ENCODE measurements at places on chromosomes 1 and 21.

DNA sequence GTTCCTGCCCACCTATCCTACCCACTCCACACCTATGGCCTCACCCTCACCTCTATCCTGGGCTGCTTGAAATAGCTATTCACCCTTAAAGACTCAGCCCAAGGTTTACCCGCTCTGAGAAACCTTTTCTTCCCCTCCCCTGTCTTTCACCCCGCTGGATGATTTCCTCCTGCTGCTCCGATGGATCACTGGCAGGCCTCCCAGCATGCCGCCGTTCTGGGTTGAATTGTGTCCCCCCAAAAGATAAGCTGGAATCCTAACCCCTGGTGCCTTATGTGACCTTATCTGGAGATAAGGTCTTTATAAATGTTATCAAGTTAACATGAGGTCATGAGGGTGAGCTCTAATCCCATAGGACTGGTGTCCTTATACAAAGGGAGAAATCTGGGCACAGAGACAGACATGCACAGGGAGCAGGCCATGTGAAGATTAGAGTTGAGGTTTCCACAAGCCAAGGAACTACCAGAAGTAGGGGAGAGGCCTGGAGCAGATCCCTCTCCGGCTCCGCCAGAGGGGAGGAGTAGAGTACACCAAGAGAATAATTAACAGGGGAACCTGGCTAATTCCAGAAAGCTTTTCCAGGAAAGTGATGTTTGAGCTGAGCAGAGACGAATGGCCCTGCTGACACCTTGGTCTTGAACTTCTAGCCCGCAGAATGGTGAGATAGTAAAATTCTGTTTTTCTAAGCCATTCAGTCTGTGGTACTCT, 110.0 kb upstream of the SERBP1 start:
- no peak for DNase-seq

DNA sequence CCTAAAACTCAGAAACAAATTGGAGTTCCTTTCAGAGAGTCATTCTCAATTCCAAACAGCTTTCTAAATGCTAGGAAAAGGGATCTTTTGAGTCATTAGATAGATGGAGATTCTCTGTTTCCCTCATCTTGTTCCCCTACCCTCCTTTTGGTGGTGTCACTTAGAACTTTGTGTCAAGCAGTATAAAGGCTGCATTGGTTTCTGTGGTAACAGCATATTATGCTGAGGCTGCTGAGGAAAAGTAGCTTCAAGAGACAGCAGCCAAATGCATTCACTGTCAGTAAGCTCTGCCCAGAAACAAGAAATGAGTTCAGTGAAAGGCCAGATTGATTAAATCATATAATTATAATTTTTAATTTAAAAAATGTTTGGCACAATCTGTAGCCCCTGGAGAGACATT, 144.1 kb downstream of the LRRC40 start:
- no peak for DNase-seq

DNA sequence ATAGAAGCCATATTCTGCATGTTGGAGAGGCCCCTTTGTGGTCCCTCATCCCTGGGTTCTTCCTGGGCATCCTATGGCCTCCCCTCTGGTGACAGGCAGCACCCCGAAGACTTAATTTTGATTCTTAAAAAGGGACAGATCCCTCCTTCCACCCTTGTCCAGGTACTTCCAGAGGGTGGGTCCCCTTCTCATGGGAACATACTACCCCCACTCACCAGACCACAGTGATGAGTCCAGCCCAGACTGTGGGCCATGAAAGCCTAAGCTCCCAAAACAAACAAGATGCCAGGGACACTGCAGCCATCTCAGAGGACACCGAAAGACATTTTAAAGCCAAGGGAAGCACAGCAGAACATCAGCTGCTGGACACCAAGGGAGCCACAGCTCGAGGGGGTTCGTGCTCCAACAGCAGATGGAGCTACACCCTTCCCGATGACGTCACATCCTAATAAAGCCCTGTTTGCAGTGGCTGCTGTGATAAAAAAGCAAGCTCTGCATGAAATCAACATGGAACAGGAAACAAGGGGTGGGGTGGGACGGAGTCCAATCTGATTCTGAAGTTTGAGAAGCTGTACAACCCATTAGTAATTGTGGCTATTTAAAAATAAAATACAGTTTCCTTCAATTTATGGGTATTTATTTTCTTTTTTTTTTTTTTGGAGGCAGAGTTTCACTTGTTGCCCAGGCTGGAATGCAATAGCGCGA, 32.4 kb downstream of the GNB1 start:
- peak; percentile 13 for DNase-seq

DNA sequence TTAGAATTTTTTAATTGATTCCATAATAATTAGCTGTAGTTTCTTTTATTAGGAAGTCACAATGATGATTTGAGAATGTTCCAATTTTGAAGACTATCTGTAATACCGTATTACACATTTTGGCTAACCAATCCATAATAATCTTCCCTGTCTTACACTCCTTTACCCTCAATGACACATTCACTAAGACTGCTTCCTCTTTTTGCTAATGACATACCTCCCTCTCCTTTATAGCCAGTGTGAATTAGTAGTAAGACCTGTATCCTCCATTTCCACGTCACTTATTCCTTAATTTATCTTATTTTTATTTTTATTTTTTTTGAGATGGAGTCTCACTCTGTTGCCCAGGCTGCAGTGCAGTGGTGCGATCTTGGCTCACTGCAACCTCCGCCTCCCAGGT, 10.1 kb downstream of the KDM1A start:
- no peak for DNase-seq

- DNase-seq, result peak; percentile 15
These were observed 1.2 kb downstream of the GPR88 start for GRCh38 chr1:100538913-100539835.

DNA sequence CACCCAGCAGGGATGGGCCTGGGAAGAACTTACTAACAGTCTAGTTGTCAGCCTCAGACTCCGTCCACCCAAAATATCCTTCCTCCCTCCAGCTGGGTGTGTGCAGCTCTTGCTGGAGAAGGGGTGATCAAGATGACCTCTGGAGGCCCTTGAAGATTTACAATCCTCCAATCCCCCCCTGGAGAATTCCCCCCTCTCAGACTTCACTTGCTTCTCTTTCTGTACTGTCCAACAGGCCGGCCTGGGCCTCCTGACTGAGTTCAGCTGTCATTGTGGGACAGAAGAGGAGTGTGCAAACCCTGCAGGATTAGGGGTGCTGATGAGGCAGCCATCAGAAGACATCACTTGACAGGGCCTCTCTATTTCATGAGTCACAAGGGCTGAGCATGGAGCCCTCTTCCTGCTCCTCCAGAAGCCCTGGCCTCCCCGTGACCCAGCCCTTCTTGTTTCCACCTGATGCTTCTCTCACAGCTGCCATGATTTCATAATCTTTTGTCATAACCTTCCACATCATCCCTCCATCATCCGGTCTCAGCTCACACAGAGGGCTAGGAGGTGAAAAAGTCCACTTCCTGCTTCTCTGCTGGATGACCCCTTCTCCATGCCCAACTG, 17.5 kb upstream of the IGFN1 start:
- DNase-seq, result no peak

DNA sequence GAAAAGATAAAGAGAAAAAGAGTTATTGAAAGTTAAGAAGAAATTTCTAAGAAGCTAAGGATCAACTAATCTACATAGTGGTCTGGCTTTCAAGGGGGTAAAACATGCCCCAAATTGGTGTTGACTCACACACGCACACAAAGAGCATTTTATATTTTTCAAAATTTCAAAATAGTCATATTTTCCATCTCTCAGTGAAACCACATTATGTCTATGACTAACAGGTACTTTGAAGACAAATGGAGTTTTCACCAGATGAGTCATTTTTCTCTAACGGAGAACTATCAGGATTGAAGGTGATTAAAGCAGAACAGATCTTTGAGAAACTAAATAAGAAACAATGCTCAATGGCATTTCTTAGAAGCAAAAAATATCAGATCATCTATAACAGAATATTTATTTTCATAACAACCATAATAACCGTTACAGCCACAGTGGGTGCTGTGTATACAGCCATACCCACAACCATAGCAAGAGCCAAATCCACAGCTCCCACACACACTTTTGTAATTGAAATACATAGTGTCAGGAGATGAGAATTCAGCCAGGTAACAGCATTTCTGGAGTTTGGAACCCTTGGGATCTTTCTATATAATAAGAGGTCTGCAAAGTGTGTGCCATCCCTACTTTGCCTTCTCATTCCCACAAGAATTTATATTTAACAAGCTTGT, at the start of gene KRTAP21-3:
Gene KRTAP21-3 (minus strand): TSS at position 539 of the 671 bp plus-strand sequence. CDS start 18 bp downstream, at position 521.
- DNase-seq, result no peak

DNA sequence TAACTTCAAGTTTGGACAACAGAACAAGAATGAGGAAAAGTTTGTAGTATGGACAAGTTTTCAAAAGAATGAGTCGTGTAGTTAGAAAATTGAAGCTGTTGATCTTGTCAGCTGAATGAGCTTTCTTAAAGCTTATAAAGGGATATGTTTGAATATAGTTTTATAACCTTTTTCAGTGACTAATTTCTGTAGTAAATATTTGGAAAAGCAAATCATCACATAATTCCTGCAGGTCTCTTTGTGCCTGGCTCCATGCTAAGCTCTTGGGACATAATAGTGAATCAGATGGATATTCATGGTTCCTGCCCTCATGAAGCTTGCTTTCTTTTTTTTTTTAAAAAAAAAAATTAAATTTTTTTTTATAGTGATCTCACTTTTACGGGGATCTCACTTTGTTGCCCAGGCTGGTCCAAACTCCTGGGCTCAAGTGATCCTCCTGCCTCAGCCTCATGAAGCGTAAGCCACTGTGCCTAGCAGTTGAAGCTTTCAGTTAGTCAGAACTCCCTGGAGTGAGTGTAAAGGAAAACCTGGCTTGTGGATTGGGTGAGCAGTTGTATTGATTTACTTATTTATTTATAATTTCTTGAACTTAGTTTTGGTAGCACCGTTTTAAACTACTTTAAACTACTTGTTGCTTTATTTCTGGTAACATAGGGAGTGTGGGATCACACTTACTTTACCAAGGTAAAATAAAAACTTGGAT, 15.5 kb downstream of the DYRK1A start:
- DNase-seq, result no peak

- no peak for DNase-seq
These were observed 3.8 kb downstream of the SERTAD4 start for GRCh38 chr1:210236386-210236839.

DNA sequence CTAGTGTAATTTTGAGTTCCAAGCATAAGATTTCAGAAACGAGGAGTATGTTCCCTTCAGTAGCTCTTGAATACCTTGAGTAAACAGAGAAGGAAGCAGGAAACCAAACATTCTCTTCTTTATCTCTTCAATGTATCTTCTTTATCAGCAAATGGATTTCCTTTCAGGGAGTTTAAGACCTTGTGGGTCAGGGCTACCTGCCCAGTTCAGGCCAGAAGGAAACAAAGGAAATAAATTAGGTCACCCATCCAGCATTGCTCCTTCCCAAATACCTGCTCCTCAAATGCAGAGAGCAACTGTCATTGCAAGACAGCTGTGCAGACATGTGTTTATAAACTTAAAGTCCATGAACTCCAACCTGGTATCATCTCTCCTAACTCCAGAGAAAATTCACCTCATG, 130.1 kb upstream of the SOD1 start:
- no peak for DNase-seq

DNA sequence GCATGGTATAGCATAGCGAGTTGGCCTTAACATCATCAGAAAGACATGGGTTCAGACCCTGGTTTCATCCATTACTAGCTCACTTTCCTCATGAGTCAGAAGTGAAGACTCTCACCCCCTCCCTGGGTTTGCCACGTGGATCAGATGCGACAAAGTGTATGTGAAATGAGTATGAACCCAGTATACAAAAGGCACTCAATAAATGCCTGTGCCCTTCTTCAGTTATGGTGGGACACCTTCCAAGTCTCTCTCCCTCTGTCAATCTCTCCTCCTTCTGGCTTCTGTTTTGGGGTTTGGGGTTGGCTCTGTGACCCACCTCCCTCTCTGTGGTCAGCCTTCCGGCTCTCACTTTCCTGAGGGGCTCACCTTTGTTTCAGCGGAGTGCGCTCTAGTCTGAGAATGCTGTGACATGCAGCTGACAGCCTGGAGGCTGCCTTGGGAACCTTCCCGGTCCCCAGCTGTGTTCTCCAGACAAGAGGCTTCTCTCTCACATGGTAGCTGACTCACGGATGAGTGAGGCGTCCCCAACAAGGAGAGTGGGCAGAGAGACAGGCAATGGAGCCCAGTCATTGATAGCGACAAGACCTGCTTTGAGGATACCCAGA, 155.0 kb upstream of the EDN2 start:
- DNase-seq, result no peak

DNA sequence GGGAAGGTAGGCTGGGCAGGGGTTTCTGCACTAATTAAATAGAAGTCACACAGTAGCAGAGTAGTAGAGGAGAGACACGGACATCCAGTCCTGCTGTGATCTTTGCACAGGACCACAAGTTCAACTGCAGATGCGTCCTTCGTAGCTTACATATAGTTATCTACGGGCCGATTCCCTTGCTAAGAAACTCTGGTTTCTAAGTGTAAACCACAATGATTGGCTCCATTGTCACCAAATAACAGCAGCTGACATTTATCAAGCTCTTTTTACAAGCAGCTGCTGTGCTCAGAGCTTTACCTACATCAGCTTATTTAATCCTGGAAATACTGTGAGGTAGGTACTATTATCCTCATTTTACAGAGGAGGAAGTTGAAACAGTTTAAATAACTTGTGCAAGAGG, 3.1 kb downstream of the SLC45A3 start:
- no peak for DNase-seq

GRCh38 chr1:56535939-56536338, 43.4 kb downstream of the PLPP3 start:
- DNase-seq, result no peak

GRCh38 chr1:89943846-89944781, 50.8 kb upstream of the ZNF326 start:
- no peak for DNase-seq

DNA sequence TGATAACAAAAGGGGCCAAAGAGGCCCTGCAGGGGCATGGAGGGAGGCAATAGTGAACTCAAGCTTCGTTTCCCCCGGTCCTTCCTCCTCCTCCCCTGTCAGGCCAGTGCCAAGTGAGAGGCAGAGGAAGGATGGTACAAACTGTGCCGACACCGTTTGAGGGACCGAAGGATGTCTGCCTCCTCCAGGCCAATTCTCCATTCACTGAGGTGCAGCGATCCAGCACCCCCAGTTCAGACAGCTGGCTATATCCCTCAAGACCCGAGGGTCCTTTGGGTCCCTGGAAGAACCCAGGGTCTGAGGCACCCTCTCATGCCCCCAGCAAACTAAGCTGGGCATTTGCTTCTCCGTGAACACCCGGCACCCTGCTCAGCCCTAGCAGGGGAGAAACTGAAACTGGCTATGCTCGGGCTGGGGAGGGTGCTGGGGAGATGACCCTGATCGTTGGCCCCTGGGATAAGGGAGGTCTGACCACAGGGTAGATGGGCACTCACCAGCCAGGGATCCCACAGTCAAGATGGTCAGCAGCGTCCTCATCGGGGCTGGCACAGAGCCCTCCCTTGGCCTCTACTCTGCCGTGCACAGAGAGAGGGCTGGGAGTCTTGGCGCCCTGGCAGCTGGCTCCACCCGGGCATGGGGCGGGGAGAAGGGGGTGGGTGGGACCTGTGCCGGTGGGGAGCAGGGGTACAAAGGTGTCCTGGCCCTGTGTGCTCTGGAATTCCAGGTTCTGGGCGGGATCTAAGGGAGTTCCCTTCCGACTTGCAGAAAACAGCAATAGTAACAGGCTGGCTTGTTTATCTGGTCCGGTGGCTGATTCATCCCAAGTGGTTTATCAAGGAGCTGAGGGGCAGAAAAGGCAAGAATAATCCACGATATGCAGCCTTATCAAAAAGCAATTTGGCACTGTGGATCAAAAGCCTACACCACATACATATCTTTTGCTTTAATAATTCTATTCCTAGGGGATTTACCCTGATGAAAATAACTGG, at the start of gene IL22RA1:
Gene IL22RA1 (minus strand): TSS at position 595 of the 989 bp plus-strand sequence. CDS start 58 bp downstream, at position 537.
- no peak for DNase-seq

All from activated CD4-positive, alpha-beta T cell treated with anti-CD3 and anti-CD28 coated beads, Interleukin-2, amount 50 U/mL, for 1 hour (primary cell).